ENCODE measurements at places on chromosomes 2 and 18.

DNA sequence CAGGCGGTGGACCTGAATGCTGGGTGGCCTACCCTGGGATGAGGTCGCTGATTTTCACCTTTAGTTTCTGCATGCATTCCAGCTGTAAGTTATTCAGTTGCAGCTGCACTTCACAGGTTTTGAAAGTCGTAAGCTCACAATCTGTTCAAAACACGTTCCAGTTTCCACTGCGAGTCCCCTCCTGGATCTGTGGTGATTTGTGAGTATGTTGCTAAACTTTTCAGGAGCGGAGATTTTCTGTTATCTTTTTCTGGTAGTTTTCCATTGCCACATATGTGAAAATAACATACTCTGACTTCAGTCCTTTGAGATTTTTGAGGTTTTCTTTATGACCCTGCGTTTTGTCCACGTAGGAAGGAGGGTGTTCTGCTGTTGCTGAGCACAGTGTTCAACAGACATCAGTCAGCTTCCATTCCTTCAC, 102.1 kb downstream of the SNTG2 start:
- DNase-seq, result no peak

DNA sequence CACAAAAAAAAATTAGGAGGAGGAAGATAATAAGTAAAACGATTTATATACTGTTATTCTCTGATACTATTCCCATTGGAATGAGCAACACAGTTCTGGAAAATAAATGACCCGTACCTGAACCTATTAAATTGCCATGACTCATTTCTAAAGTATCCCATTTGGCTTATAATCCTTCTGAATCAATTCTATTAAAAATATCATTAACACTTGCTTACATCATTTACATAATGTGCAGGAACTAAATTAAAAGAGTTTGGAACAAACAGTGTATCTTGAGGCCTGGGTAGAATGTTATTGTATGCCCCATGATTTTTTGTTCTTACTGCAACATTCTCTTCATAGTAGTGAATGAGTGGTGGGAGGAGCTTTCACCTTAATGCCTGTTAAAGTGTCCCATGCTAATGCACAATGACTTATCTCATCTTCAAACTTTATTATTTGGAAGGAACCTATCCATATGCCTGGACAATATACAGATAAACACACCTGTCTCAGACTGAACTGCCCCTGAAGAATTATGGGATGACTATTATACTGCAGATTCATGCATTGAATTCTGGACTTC, 549.9 kb upstream of the ACVR2A start:
- no peak for DNase-seq

DNA sequence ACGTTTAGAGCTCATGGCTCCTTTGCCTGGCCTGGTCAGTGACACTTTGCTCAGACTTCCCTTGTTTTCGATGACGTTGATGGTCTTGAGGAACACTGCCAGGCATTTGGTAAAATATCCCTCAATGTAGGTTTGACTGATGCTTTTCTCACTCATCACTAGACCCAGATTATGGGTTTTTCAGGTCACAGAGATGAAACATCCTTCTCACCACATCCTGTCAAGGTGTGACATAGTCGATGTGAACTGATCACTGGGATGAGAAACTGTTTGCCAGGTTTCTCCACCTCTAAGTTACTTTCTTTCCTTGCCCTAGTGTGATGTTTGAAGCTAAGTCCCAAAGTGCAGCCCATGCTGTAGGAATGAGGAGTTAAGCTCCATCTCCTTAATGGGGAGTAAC, 81.5 kb downstream of the AFF3 start:
- DNase-seq, result no peak

- no peak for DNase-seq
Measured at GRCh38 chr2:200467806-200468681, 41.8 kb downstream of the KCTD18 start.

GRCh38 chr18:26004832-26005231, 85.6 kb downstream of the SS18 start:
- no peak for DNase-seq

GRCh38 chr2:8659735-8660492, 21.9 kb upstream of the ID2 start:
- DNase-seq, result no peak

GRCh38 chr2:231727621-231728020, 19.3 kb downstream of the PTMA start:
- DNase-seq, result no peak

DNA sequence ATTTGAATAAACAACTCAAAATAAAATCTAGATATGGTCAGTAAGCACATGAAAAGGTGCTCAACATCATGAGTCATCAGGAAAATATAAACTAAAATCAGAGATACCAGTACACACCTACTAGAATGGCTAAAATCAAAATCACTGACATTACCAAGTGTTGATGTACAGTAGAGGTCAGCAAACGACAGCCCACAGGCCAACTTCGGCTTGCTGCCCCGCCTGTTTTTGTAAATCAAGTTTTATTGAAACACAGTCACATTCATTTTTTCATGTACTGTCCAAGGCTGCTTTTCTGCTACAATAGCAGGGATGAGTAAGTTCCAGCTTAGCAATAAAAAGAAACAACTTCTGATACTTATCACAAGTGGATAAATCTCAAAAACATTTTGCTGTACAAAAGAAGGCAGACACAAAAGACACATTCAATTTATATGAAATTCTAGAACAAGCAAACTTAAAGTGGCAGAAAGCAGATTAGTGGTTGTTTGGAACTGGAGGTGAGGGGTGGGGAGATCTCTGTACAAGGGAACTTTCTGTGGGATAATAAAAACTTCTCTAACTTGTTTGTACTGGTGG, 32.1 kb downstream of the TRAK2 start:
- DNase-seq, result no peak

DNA sequence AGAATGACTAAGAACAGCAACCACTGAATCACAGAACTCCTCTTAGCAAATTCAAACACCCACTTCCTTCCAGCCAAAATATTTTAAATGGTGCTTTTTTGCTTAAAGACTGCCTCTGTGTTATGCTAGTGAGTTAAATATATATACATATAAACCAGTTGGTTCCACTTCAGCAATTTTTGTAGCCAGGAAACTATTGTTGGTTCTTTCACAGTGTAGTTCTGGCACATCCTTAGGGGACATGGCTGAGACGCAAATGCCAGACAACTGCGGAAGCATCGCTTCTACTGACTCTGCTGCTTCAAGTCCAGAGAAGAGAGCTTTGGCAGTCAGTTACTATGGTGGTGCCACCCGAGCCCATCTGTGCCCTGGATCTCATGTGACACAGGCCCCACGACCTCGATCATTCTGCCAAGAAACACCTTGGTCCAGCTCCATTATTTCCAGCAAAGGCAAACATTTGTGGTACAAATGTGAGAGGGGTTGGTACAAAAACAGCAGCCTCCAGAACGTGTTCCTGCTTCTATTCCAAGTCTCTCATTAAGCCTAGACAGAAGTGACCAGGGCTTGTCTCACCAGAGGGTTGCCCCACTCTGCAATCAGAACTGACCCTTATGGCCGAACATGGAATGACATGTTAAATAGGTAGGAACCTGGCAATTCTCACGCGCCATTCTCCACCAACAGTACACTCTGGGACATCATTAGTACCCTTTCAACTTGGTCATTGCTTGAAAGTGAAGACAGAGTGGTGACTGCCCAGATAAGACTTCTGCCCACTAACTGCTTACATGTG, 117.8 kb upstream of the NRP2 start:
- DNase-seq, result peak; percentile 56

- no peak for DNase-seq
Measured at GRCh38 chr2:55883829-55884228, 39.8 kb downstream of the EFEMP1 start.

- no peak for DNase-seq
Measured at GRCh38 chr18:74661691-74662090, 64.0 kb downstream of the ZNF407 start.

GRCh38 chr18:31441493-31441892, 6.0 kb upstream of the DSG3 start:
- no peak for DNase-seq

DNA sequence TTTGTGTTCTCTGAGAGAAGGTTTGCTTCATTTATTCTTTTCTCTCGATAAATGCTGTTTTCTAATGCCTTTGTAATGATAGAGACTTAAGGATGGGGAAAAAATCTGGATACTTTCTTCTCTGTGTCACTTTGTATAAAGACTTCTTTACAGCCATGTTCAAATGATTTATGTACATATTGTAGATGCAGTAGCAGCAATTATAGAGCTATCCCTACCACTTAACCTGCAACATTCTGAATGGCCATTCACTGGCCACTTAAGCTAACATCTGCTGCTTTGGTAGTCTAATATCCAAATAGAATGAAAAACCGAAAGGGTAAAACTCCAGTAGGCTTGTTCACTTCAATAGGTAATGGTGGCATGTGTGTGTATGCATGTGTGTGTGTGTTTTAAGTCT, 97.8 kb downstream of the CSRNP3 start:
- no peak for DNase-seq
